Activated naive CD8-positive, alpha-beta T cell treated with anti-CD3 and anti-CD28 coated beads for 36 hours (primary cell): ENCODE measurements at places on chromosomes 4 and X. TPM values are rescaled to one million over a fixed set of nuclear protein-coding genes. Genes with fewer than 3 reads are reported as not detected.

- DNase-seq = no peak
These were observed 41.5 kb upstream of the XPNPEP2 start for GRCh38 chrX:129697204-129697829.

CT45A10 gene
- not detected for total RNA-seq

- DNase-seq = no peak
These were observed 11.3 kb downstream of the DTHD1 start for GRCh38 chr4:36292556-36293188.

DNA sequence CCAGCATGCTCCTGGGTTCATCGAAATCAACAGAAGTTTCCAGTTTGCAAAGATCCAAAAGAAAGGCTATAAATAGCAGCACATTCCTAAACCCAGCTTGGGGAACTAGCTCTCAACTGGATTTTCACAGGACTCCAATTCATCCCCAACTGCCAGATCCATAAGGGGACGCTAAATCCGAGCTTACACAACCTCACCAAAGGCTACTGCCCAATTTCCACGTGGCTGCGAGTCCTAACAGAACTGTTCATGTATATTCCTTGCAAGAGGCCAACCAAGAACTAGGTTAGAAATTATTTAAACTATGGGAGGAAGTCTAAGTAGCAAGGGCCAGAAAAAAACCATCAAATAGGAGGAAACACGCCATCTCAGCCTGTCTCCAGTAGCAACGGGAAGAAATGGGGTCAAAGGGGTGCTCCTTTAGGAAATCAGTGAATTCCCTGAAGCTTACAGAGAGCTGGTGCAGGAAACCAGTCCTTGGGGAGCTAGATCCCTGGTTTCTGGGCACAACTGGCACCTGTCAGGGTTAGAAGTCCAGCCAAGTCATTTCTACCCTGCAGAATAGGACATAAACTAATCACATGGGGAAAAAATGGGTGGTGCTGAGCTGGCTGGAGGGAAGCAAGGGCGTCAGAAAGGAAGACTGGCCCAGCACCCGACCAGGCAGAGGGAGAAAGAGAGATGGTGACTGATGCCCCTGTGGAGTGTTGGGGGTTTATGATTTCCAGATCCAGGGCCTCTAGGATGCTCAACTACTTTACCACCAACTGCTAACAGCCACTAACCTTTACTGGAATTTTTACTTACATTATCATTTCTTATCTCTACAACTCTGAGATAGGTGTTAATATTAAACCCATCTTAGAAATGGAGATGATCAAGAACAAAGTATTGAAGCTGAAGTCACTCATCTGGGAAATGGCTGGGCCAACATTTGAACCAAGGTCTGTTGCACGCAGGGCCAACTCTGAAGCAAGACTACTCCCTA lies 20.5 kb downstream of the RELL1 start:
- DNase-seq = no peak

OPRPN gene
- not detected for total RNA-seq
